ENCODE measurements at places on chromosomes 4 and X. TPM values are rescaled to one million over a fixed set of nuclear protein-coding genes. Genes with fewer than 3 reads are reported as not detected.

GRCh38 chr4:140812916-140813315, 56.7 kb upstream of the TBC1D9 start:
- ATAC-seq: no peak

GRCh38 chr4:182145334-182145905, 97.8 kb upstream of the TENM3 start:
- no peak for ATAC-seq

- no peak for ATAC-seq
These were observed 92.7 kb downstream of the LARP1B start for GRCh38 chr4:128153800-128154199.

GRCh38 chr4:7535094-7535493, 100.4 kb upstream of the PSAPL1 start:
- no peak for ATAC-seq

The TMPRSS11A gene
- total RNA-seq: 0.78 TPM

DNA sequence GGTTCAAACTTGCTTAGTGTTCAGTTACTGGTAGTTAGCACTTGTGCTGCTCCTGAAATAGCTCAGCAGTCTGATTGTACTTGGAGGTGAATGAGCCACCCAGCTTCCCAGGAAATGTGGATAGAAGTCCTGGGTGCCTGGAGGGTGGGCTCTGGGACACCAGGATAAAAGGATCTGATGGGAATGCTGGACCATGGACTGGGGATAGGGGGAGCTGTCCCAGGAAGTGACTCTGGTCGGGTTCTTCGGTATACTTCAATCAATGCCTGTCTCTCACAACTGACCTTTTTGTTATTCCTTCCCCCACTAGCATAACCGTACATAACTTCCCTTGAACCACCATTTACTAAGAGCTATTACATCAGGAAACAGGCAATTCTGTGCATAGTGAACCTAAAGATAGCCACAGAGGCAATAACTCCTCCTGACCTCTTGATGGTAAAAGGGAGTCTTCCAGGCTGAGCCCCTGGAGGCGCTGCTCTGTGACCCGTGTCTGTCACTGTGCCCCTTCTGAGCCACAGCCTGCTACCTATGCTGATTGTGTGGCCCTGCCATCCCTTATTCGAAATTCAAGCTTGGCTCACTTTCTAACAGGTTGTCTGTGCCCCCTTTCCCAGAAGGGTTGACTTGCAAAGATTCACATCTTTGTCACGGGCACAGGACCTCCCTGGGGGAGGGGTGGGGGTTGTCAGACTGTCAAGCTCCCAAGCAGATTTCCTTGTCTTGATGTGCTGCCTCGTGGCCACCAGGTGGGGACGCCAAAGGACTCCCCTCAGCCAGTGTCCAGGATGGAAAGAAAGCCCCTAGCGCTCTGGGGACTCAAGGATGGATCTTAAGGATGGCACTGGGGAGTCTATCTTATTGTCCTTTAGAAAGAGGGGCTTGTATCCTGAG, 24.5 kb upstream of the WDR1 start:
- ATAC-seq: no peak

GRCh38 chrX:117711782-117712181, 404.8 kb downstream of the KLHL13 start:
- ATAC-seq: no peak

The KCNIP4 gene
- total RNA-seq: 0.54 TPM

GRCh38 chr4:155607481-155607880, 59.2 kb upstream of the GUCY1A1 start:
- ATAC-seq: no peak

The IGSF1 gene
- 1.1 TPM for total RNA-seq

- ATAC-seq: peak; percentile 42
These were observed 17.9 kb upstream of the PDE5A start for GRCh38 chr4:119646347-119647071.

DNA sequence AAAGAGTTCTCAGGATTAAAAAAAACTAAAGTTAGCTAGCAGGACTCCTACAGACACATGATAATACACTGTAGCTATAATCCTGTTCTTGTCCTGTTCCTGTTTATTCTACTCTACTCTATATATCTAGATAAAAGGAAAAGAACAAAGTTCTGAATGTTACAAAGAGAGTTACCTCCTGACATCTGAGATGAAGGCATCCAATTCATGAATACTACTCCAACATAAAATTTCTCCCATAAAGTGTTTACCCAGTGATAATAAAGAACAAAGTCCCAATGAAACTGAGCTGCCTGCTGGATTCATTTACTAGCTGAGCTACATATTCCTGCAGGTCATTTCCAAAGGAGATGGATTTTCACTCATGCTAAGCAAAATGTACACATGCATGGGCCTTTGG, 27.1 kb downstream of the SEPSECS start:
- no peak for ATAC-seq

GRCh38 chr4:8088966-8089491, 69.6 kb downstream of the ABLIM2 start:
- ATAC-seq: no peak

The C1GALT1C1 gene
- 24.7 TPM for total RNA-seq

The PRAF2 gene
- 9.6 TPM for total RNA-seq

- ATAC-seq: peak; percentile 48
These were observed 47.7 kb downstream of the SPRY1 start for GRCh38 chr4:123444290-123444731.

GRCh38 chr4:107213410-107213809, 177.3 kb upstream of the DKK2 start:
- ATAC-seq: no peak

The EREG gene
- 6.7 TPM for total RNA-seq

- ATAC-seq: no peak
These were observed 880.6 kb upstream of the INTU start for GRCh38 chr4:126752126-126752525.

GRCh38 chr4:180674619-180675358, 1568.4 kb upstream of the TENM3 start:
- ATAC-seq: no peak

- ATAC-seq: no peak
These were observed 451.5 kb downstream of the PCDH11X start for GRCh38 chrX:92230628-92231027.

DNA sequence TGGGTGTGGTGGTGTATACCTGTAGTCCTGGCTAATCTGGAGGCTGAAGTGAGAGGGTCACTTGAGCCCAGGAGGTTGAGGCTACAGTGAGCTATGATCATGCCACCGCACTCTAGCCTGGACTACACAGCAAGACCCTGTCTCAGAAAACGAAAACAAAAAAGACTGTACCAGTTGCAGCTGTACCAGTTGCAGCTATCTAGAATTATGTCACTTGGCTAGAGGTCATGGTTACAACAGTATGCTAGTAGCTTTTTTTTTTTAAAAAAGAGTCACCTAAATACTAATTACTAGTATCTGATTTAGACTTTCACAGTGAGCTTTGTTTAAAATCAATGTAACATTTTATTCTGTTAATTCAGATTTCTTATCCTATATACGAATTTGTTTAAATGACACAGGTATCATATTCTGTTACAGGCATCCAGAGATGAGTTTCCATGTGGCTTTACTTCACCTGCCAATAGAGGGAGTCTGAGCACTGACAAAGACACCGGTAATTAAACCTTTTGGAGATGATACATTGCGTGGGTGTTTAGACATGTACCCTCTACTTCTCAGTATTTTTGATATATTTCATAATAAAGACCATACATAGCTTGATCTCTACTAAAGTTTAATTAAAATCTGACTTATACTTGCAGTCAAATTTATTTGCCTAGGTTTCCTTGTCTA, 100.2 kb upstream of the IL13RA1 start:
- ATAC-seq: no peak
